Right renal pelvis (tissue), 4 donors: ENCODE measurements at places on chromosomes 5 and 9. TPM values are rescaled to one million over a fixed set of nuclear protein-coding genes. Genes with fewer than 3 reads are reported as not detected.

The IGFBPL1 gene
- polyA plus RNA-seq, result 0.80 TPM

The PCDHB9 gene
- 3.2 TPM for polyA plus RNA-seq

The NTNG2 gene
- polyA plus RNA-seq, result 0.23 TPM

The GARIN3 gene
- not detected for polyA plus RNA-seq

The RFESD gene
- polyA plus RNA-seq, result 4.8 TPM

The GABRB2 gene
- 1.4 TPM for polyA plus RNA-seq

The TTC23L gene
- 2.7 TPM for polyA plus RNA-seq

The CFAP90 gene
- 5.6 TPM for polyA plus RNA-seq

The DMGDH gene
- polyA plus RNA-seq, result 29.8 TPM

The CTSV gene
- 33.9 TPM for polyA plus RNA-seq

DNA sequence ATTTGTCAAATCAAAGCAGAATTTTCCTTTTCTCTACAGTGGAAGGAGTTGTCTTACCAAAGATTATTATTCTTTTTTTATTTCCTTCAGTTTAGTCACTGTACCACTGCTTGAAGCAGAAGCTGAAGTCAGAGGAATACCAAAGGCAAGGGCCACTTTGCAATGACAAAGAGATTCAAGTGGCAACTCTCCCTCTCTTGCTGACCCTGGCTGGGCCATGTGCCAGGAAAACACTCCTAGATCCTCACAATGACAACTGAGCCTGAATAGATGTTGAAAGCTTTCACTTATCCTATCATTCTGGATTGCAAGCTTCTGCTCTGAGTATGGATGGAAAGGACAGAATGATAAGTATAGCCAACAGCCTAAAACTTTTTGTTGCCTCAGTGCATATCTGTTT lies 618.3 kb downstream of the NR2F1-AS1 start:
- DNase-seq, result no peak

- DNase-seq, result no peak
Observed at GRCh38 chr5:101590384-101590783, 687.3 kb upstream of the ST8SIA4 start.

DNA sequence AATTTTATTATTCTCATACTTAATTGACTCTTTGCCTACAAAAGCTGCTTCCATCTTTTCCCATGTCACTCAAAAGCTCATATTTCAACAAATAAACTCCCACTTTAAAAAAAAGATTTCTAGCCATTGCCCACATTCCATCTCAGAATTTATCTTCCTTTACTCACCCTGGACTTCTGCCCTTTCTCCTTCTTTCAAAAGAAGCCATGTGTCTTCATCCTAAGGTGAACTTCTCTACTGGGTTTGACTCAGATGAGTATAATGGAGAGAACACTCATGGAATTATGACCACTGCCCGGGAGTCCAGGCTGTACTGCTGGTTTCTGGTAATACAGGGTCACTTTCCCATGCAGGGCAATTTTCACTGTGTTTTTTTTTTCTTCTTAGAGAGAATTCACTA lies 548.5 kb upstream of the ZNF462 start:
- DNase-seq, result no peak

DNA sequence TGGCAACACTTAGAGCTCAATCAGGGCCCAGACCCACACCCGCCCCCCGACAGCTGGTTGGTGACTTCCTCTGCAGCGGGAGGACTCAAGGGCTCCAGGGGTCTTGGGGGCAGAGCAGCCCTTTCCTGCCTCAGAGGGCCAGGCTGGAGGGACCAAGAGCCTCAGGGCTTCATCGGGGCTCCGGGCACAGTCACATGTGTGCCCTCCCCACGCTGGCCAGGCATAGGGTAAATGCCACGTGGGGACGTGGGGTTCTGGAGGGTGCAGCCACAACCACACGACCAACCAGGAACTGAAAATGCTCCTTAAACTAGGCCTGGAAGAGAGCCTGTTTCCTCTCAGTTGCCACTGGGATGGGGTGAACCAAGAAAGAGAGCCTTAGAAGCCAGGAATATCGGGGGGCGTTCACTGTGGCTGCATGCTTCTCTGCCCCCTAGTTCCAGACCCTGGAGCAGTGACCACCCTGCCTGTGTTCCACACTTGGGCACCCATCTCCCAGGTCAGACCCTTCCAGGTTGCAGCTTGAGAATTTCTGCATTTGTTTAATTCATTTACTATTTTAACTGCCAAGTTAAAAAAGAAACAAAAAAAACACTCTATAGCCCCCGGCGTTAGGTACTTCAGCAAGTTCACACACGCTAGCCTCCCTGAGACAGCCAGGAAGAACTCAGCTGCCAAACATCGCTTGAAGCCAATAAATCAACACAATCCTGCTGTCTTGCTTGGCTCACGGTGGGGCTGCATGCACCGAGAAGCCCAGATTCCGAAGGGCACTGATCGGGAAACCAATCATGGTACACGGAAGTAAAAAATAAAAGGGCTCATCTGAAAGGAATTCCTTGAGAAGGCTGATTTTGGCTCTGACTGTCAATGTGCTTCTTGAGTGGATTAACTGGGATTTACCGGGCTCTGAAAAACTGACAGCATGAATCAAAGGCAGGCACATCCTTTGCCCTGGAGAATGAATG lies 56.1 kb upstream of the PHYKPL start:
- DNase-seq, result no peak

DNA sequence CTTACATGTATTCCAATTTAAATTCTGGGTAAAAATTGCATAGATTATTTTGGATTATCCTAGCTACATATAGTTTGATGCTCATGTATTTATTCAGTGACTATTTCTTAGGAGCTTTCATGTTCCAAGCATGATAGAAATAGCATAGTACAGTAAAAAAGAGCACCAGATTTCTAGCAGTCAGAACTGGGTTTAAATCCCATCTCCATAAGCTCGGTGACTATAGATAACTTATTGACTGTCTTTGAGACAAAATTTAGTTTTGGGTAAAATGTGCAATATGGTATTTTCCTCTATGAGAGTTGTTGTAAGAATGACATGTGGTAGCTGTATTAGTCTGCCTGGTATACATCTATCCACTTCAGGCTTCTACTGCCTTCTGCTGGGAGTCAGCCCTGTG lies 889.6 kb downstream of the DTWD2 start:
- no peak for DNase-seq

- no peak for DNase-seq
Observed at GRCh38 chr9:2992427-2992826, 148.5 kb upstream of the PUM3 start.

DNA sequence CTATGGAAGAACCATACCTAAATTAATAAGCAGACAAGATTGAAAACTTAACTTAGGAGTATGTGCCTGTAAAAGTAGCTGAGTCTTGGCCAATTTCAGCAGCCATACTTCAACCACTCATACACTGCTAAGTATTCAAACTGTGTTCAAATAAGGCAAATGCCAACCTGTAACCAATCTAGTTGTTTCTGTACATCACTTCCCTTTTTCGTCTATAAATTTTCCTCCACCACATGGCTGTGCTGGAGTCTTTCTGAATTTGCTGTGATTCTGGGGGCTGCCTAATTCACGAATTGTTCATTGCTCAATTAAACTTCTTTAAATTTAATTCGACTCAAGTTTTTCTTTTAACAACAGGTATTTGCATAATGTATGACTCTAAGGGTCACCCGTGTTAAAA lies 184.4 kb downstream of the PLK2 start:
- no peak for DNase-seq

GRCh38 chr5:168947212-168947868 lies 353.6 kb downstream of the SLIT3 start:
- DNase-seq, result no peak

GRCh38 chr5:149937610-149938009 lies 7.0 kb downstream of the PDE6A start:
- no peak for DNase-seq

DNA sequence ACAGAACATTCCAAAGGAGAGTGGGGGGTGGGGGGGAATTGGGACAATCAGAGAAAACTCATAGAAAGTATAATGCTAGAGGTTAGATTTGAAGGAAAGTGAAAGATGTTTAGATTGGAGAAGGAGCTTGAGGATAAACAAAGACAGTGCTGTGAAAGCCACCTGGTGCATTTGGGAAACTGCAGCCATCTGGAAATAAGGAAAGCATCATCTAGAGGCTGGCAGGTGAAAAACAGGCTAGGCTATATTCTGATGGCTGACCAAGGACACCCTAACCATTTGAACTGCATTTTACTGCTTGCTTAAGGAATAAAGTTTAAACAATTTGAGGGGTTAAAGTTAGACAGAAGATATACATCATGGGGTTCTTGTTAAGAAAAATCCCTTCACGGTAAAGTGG lies 296.4 kb downstream of the CETN3 start:
- DNase-seq, result no peak

- no peak for DNase-seq
Observed at GRCh38 chr9:78559449-78559885, 262.5 kb downstream of the PSAT1 start.

DNA sequence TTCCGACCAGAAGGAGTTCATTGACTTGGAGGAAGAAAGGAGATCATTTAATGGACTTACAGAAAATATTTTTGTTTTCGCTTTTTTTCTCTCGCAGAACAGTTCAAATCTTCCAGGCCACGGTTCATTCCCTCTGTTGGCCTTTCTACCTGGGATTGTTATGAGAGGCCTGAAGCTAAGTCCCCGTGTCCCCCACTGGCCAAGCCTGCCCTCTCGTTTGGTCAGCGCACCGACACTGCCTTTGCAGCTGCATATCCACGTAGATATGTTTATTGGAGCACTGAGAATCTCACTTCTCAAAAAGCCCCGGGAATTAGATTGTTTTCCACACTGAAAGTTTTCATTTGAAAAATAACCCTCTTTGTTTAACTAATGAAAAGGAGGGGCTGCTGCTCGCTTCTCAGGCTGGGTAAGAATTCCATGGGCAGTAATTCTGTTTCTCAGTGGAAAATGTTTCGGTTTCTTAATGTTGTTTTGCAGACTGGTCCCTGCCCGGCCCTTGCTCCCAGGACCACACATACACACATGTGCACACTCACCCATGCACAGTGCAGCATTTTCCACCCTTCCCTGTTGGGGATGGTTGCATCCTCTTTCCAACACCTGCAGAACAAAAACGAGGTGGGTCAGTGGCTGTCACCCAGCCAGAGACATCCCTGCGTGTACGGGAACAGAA lies 655.7 kb downstream of the BNC2 start:
- no peak for DNase-seq

GRCh38 chr9:37675661-37676060 lies 24.9 kb downstream of the FRMPD1 start:
- DNase-seq, result no peak

GRCh38 chr9:115164511-115164974 lies 46.6 kb upstream of the TNC start:
- DNase-seq, result no peak

DNA sequence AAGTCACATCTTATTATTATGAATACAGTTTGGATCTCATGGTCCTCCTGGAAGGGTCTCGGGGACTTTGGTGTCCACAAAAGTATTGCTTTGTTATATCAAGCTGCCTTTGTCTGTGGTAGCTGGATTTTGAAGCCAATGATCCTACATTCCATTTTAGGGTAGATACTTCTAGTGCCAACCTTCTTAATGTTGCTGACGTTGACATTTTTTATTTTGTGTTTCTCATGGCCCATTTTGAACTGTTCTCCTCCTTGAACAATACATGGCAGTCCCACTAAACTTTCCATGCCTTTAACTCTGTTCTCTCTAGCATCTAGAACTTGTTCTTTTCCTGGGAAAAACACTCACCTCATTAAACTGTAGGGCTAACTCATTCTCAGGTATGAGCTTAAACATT lies 425.8 kb downstream of the KCTD16 start:
- no peak for DNase-seq
